Naive B cell (primary cell): ENCODE measurements at places on chromosomes 7 and 10. TPM values are rescaled to one million over a fixed set of nuclear protein-coding genes. Genes with fewer than 3 reads are reported as not detected.

The AS3MT gene
- not detected for polyA plus RNA-seq

DNA sequence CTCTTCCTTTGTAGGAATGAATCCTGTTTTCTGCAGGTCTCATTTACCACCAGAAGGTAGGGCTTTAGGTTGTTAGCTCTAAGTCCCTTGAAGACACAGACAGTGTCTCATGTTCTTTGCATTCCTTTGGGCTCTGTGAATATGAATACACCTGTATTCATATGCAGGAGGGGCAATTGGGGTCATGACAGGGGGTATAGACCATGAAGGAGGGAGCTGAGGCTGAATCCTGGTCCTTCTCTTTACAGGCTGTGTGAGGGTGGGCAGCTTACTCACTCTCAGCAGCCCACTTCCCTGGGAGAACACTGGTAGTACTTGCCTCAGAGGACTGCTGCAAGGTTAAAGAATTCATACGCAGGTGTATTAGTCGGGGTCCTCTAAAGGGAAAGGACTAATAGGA is 267.2 kb upstream of the MGMT start:
- DNase-seq, result no peak

The CRHR2 gene
- polyA plus RNA-seq, result not detected

- DNase-seq, result no peak
Measured at GRCh38 chr10:17904564-17904963, 47.2 kb upstream of the SLC39A12 start.

DNA sequence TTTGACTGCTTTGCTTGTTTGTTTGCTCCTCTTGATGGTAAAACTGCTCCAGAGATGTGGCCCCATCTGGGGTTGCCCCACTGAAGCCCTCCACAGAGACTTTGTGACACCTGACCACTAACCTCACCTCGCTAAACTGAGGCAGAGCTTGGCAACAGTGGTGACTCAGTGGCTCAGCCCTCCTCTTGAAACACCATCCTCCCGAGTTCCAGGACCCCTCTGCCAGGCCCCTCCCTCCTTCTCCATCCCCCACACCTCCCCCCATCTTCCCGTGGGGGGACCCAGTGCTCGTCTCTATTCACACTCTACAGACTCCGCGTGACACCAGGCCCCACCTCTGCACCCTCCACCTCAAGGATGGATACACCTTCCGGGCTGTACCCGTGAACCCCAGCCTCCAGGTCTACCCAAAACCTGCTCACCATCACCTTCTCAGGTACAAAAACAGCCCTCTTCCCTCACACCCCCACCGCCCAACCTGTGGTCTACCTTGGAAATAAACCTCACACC is 19.0 kb upstream of the RET start:
- DNase-seq, result no peak

GRCh38 chr7:43925984-43926797 is at the start of gene UBE2D4:
TSS of gene UBE2D4 (plus strand) at chr7:43926436. CDS start at chr7:43926533, 97 bp downstream.
- DNase-seq, result peak; percentile 90

DNA sequence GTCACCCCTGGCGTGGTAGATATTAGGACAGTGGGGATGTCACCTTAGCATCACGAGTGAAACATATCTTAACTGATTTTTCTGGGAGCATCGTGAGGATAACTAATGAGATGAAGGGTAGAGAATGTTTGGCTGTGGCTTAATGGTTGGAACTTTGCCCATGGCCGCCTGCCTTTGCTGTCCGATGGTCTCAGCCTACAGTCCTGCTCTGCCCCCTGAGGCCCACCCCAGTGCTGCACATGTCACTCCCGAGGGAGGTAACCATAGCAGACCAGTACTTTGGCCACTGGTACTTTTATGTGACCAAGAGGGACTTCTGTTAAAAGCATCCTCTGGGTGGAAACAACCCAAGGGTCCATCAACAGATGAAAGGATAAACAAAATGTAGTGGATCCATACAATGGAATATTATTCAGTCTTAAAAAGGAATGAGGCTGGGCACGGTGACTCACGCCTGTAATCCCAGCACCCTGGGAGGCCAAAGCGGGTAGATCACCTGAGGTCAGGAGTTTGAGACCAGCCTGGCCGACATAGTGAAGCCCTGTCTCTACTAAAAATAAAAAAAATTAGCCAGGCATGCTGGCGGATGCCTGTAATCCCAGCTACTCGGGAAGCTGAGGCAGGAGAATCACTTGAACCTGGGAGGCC is 58.4 kb downstream of the TACR2 start:
- no peak for DNase-seq

The UBE3C gene
- 21.8 TPM for polyA plus RNA-seq

DNA sequence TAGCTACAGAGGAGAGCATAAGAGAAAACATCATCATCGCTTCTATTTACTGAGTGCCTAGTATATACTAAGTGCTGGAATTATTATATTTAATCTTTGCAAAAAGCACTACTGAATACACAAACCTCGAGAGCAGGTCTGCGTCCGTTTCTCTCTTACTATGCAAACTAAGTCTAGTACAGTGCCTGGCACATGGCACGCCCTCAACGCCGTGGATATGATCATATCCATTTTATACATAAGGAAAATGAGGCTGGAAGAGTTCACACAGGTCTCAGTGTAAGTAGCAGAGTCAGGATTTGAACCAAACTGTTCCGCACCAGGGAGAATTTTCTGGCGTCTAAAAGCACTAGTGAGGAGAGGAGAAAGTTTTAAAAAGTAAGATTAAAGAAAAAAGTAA is 17.6 kb downstream of the MXI1 start:
- DNase-seq, result no peak

- no peak for DNase-seq
Measured at GRCh38 chr10:60950300-60950699, 6.3 kb upstream of the RHOBTB1 start.

The PRLHR gene
- polyA plus RNA-seq, result not detected

The H2AZ2 gene
- polyA plus RNA-seq, result 142 TPM

DNA sequence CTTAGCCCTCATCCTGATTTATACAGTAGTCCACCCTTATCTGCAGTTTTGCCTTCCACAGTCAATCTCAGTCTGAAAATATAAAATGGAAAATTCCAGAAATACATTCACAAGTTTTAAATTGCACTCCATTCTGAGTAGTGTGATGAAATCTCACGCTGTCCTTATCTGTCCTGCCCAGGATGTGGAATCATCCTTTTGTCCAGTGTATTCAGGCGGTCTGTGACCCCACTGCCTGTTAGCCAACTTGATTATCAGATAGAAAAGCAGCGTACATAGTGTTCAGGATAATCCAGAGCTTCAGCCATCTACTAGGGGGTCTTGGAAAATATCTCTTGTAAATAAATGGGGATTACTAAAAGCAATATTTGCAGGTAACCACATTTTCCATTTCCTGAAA is 146.3 kb downstream of the MALRD1 start:
- DNase-seq, result no peak

GRCh38 chr10:120980279-120981255 is 129.4 kb downstream of the WDR11 start:
- DNase-seq, result no peak

- DNase-seq, result no peak
Measured at GRCh38 chr10:129940617-129941198, 23.4 kb downstream of the EBF3 start.

- DNase-seq, result no peak
Measured at GRCh38 chr7:28570970-28571288, 158.6 kb downstream of the CREB5 start.

- DNase-seq, result no peak
Measured at GRCh38 chr10:3217853-3218252, 45.3 kb upstream of the PITRM1 start.
